Muscle of arm (tissue), 14 donors: ENCODE measurements at places on chromosomes 4 and X.

DNA sequence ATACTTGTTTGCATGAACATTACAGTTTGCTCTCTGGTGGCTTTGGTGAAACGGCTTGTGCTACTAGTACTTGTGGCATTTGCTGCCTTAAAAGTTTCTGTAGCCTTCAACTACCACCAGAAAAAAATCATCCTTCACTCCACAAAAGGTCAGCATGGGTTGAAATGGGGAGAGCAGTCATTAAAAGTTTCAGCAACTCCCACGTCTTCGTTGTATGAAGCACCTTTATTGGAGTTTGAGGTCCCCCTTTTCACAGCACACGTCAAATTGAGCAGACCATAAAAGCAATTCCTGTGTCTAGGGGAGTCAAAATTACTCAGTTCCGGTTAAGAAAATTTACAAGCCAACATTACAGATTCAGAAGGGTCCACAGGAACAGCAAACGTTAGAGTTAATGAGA, 23.0 kb upstream of the CCNA2 start:
- DNase-seq = no peak

DNA sequence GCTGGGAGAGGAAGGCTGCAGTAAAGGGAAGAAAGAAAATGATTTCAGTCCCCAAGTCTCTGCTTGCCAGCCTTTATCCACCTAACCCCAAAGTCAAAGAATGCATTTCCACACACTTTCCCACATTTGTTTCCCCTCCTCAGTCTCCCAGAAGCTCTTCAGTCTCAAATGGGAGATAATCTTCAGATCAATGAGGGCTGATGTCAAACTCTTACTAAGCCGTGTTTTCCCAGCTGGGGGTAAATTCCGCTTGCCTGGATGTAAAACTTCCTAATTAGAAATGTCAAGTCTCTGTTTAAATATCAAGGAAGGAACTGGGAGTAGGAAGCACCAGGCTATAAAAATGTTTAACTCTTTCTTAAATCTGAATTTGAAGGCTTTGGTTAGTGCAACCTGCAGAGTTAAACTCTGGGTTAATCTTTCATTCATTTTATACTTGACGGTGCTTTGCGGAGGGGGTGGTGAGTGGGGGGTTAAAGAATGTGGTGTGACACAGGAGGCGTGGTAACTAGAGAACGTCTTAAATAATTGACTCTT, 601.4 kb upstream of the ACTRT1 start:
- DNase-seq = no peak

DNA sequence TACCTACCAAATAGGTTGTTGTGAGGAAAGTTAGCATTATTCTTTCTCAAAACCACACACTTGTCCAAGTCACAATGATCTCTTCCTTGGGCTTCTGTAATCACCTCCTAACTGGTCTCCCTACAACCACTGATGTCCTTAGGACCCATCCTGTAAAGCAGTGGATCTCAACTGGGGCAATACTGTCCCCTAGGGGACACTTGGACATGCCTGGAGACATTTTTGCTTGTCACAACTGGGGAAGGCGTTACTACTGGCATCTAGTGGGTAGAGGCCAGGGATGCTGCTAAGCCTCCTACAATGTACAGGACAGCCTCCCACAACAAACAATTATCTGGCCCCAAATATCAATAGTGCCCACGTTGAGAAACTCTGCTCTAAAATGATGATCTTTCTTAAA, 118.7 kb upstream of the AP1S2 start:
- DNase-seq = no peak

GRCh38 chr4:176885224-176885623, 92.5 kb upstream of the VEGFC start:
- DNase-seq = no peak

GRCh38 chrX:9003041-9003440, 30.9 kb downstream of the FAM9B start:
- DNase-seq = no peak

DNA sequence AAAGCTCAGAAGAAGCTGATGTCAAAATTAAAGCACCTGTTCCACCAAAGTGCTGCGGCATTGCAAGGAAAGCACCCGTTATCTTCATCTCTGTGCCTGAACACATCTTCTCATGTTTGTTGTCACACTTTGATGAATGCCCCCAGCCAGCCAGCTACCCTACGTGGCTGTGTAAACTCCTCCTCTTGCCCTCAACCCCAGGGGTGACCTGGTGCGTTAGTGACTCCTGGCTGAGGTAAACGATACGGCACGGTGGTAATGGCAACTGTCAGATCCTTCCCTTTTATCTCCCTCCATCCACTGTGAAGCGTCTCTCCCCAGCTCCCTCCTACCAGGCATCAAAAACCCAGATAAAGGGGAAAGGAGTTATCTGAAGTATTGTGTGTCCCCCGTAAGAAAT, 90.6 kb upstream of the WWC2 start:
- no peak for DNase-seq

DNA sequence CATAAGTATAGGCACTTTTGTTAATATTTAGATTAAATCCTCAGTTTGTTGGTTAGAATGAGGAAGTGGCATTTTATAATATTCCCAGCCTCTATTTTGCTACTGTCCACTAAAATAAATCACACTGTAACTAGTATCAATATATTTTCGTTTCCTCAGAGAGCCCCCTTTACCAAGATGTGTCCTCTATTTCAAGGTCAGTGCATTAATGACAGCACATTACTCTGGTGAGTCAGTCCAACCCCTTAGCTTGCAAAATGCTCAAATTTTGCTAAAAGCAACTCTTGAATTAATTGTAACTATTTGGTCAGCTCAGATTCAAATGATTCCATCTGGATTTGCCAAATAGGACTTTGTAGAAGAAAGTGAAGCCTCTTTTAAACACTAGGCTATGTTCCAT, 199.3 kb downstream of the PDHA2 start:
- DNase-seq = no peak

DNA sequence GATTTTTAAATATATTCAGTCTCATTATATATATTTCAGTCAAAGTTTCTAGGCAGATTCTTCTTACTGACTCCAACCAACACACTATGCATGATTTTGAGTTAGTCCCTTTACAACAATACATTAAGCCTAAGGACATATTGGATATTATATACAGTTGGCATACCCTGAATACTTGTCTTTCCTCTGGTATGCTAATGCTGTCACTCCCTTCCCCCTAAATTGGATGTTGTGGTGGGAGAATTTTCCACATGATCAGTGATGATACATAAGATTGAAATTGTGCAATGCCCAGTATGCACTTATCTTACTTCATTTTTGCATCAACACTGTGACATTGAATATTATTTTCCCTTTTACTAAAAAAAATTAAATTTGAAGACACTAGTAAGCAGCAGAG, 935.2 kb downstream of the PCDH7 start:
- no peak for DNase-seq

DNA sequence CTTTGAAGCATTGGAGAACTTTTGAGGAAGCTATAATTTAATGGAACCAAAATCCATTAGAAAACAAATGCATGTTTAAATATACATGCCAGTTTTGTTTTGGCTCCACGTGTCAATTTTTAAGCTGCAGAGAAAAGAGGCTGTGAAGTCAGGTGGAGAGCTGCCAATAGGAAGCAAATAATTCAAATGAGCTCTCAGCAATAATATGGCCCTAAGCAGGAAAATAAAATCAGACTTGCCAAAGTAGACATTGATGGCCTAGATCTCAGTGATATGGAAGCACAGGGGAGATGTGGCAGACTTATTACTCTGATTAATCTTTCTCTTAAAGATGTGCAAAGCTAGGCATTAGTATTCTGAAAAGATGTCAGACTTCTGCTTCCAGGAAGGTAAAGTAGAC, 769.8 kb upstream of the NDST4 start:
- DNase-seq = no peak

DNA sequence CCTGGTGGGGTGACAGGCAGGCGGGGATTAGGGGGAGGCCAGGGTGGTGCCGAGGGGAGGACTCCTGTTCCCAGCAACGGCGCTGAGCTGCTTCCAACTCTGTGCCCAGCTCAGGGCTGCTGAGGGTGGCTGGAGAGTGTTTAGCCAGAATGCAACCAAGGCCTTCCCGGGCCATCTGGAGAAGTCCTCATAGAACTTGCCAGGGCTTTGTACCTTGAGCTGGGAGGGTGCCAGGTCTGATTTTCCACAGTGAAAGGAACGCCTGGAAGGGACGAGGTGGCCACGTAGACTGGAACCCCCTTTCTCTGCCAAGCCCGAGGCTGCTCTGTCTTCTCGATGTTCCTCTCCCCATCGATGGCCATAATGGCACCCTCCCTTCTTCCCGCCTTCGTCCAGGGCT, 57.0 kb upstream of the GPR78 start:
- no peak for DNase-seq

DNA sequence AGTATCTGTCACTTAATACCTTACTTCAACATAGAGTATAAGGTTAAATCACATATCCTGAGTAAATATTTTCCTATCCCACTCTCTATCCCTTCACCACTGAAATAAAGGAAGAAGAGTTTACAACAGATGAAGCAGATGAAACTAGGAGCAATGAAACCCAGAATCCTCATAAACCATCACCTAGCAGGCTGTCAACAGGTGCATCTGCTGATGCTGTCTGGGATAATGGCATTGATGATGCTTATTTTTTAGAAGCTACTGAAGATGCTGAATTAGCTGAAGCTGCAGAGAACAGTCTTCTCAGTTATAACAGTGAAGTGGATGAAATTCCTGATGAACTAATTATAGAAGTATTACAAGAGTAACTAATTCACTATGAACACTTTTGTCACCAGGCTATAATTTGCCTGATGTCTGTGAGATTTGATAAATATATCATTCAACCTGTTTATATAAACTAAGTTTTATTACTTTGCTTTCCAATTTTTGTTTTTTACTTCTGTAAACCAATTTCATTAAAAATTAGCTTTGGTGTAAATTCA, 39.4 kb downstream of the CENPU start:
- DNase-seq = no peak

DNA sequence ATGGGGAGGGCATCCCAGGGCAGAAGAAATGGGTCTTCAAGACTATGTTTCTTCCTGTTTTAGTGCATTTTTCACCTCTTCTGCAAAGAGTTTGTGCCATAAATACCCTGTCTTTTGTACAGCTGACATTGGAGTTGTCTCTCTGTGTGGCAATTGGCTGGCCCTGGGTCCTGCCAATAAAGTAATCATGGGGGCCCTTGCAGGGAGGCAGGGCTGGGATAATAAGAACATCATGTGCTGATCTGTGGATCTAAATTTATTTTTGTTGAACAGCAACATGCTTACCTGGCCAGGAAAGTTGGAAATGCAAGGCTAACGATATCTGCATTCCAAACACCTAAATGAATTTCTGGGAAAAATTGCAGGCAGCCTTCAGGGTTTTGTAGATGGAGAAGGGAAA, 174.6 kb upstream of the GATB start:
- no peak for DNase-seq

DNA sequence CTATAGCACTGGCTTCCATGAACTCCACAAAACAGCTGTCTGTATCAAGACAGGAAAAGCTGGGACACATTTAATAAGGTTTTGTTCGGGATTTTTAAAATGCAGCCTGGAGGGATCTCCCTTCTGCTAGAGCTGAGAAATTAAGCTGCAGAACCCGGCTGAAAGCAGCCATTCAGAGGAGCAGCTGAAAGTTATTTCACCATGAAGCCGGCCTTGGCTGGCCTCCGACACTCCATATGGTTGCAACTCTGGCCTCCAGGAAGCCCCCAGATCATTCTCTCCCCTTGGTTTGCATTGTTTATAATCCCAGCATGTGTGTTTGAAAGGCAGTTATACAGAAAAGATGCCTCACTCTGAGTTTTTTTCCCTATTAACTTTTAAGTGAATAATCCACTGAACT, 239.4 kb downstream of the SPATA18 start:
- peak; percentile 73 for DNase-seq

- DNase-seq = no peak
Observed at GRCh38 chrX:78066110-78066509, 37.9 kb upstream of the PGK1 start.

DNA sequence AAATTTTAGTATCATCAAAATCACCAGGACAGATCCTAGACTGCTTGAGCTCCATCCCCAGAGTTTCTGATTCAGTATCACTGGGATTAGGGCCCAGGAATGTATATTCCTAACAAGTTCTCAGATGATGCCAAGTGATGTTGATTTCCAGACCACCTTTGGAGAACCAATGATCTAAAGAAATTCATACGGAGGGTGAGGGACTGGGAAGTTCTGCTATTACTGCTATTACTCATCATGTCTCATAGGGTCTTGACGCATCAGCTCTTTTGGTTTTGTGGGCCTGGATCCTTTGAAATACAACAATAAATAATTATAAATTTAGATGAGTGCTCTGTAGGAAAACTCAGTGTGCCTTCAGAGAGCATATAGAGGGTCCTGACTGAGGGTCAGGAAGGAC, 59.8 kb upstream of the LGI2 start:
- no peak for DNase-seq

DNA sequence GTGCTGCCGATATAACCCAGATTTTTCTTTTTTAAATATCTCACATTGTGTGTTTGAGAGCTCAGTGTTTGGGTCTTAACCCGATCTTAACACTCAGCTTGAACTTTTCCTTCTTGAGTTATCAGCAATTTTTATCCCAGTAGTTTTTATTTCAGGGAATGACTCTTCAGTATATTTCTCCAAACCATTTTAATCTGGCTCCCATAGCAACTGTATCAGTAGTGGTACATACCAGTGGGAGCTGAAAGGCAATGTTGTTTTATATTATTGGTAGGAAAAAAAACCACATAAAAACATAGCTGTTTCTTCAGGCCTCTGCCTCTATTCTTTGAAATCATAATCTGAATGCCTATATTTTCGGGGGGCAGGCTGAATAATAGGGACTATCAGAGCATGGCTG, 111.1 kb downstream of the SLC4A4 start:
- no peak for DNase-seq

- no peak for DNase-seq
Observed at GRCh38 chr4:11743236-11743635, 314.5 kb upstream of the HS3ST1 start.

DNA sequence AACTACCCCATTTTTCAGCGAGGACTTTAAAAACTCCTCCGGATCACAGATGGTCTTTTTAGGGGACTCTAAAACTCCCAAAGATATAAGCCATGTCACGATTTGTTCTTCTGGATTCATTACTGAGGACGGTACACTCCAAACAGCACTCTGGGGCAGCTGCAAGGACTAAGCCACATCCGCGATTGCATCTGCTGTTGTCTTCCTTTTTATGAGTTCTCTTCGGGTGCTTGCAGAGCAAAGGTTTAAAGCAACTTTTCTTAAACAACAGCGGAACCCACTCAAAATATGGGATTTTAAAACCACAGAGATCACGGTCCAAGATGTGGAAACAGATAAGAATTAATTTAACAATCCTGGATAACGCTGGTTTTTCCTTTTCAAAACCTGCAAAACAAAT, at the start of gene ARHGEF6:
Gene ARHGEF6, minus strand, starts transcription at position 170 of the 400 bp plus-strand sequence. Its CDS starts 50 bp downstream, at position 120.
- DNase-seq = peak; percentile 34
